WTC11 (cell line): ENCODE measurements at places on chromosomes 1 and 21.

- no peak for DNase-seq
These were observed 41.7 kb upstream of the RAB4A start for GRCh38 chr1:229229137-229229720.

DNA sequence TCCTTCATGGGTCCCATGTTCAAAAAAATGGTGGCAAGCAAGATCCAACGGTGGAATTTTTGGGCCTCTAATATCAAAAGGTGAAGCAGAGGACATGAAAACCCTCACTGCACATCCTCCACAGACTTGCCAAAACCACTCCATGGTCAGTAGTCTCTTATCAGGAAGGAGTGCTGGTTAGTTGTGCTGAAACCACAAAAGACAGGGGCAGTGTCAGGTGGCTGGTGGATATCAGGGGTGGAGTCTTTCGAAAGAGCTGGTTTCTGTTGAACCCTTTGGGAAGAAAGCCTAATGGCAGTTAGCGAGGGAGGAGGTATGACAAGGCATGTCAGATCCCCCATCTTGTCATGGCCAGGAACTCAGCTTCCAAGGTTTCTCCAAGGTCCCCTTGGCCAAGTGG lies 395.9 kb upstream of the CAMK1G start:
- DNase-seq: no peak

DNA sequence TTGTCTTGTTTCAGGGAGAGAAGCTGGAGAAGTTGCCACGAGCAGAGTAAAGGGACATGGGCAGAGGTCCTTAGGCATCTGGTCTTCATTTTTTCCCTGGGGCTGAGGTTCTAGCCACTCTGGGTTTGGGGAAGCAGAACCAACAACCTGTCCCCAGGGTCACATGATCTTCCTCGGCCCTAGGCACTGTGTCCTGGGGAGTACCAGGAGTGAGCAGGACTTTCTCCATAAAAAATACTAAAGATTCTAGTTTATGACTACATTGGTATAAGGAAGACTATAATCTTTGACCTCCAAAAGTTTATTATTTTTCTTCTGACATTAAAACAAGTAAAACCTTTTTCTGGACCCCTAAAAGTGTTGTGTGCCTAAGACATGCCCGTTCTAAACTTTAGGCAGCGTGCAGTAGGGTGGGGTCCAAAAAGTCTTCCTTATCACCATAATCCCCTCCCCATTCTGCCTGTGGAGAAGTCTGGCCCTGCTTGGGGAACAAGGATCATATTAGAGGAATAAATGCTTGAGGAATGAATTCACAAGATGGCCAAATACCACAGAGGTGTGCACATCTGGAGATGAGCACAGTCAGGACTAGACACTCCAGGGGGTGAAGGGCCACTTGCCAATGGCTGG lies 19.3 kb upstream of the IGSF3 start:
- no peak for DNase-seq

DNA sequence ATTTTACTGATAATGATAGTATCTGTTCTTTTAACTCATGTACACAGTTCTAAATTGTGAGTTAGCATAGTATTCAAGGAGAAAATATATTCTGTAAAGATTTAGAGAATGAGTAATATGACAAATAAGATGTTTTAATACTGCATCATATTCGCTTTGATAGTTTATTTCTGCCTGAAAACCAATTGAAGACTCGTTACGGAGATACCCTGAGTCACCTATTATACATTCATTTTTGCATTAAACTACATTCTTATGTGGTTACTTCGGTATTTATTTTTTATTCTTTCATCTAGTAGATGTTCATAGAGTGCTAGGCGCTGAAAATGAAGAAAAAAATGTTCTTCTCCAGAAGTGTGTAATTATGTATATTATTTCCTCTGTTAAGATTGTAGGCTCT lies 5.3 kb downstream of the UHMK1 start:
- no peak for DNase-seq

DNA sequence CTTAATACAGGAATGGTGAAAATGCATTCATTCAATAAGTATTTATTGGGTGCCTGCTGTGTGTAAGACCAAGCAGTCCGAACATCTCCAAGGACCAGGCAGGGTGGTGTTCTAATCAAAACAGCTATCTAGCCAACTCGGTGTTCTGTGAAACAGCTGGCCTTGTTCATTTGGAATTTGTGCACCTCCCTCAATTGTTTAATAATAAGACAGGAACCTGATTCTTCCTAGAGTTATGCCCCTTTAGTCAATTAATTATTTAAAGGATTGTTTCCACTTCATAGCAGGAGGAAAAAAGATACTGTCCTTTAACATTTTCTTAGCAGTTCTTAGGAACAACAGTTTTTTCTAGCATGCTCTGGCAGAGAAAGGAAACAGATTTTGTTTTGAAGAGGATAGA lies 30.4 kb downstream of the S100A10 start:
- DNase-seq: no peak
